ENCODE measurements at places on chromosomes 5 and 9.
A peak's percentile ranks its signal among the peaks of the same experiment; 100 is the strongest.

GRCh38 chr5:147310059-147310704 lies 75.4 kb downstream of the STK32A start:
- peak; percentile 43 for DNase-seq

DNA sequence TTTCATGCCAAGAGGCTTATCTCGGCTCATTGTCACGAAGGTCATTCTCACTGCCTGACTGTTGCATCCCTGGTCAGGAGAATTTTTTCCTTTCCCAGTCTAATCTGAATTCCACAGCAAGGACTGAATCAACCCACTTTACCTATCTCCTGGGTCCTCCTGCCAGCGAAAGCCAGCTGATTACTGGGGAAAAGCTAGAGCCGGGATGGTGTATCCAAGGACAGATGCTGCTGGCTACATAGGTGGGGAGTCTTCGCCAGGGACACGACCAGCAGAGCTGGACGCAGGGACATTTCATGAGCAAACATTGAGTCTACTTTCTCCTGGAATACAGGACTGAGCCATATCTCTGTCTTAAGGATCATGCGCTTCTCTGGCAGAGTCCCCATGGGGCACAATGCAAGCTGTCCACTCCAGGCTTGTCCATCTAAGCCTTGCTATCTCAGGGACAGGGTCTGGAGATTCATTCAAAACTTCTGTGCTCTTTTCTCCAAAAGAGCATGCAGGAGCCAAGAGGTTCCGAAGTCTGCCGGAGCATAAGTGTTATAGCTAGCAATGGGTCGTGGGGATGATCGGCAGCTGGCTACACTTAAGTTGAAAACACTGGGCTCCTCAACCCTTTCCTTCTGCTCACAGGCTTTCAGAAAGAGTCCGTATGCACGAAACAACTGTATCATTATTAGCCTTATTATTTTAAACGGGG lies 6.5 kb upstream of the HAND1 start:
- DNase-seq, result no peak

DNA sequence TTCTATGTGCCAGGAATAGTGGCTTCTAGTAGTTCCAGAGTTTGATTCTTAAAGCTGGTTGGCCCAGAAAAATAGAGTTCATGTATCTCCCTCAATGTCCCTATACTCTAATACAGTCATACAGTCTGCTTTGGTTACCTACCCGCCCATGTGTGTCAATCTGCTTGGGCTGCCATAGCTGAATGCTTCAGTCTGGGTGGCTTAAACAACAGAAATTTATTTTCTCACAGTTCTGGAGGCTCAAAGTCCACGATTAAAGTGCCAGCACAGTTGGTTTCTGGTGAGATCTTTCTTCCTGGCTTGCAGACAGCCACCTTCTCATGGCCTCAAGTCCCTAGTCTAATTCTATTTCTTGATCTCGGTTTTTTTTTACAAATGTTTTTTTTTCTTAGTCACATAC lies 1739.0 kb downstream of the MAT2B start:
- DNase-seq, result no peak

DNA sequence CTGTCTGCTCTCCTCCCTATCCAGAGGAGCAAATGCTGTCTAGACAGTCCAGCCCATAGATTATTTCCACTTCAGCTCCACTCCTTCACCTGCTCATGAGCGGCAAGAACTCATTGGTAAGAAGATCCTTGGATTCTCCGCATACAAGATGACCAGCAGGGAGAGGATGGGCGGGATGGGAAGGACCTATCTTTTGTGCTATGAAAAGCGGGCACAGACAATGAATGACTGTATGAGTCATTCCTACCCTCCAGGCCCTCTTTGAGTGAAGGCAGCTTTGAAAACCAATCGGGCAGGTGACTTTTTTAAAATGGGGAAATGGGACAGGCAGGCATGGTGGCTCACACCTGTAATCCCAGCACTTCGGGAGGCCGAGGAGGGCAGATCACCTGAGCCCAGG lies 49.4 kb downstream of the SMIM23 start:
- no peak for DNase-seq

All from DMS 273 treated with DMSO at 0.1 percent for 48 hours (cell line).